Kidney tubule cell (primary cell): ENCODE measurements at places on chromosomes 3 and 15.

DNA sequence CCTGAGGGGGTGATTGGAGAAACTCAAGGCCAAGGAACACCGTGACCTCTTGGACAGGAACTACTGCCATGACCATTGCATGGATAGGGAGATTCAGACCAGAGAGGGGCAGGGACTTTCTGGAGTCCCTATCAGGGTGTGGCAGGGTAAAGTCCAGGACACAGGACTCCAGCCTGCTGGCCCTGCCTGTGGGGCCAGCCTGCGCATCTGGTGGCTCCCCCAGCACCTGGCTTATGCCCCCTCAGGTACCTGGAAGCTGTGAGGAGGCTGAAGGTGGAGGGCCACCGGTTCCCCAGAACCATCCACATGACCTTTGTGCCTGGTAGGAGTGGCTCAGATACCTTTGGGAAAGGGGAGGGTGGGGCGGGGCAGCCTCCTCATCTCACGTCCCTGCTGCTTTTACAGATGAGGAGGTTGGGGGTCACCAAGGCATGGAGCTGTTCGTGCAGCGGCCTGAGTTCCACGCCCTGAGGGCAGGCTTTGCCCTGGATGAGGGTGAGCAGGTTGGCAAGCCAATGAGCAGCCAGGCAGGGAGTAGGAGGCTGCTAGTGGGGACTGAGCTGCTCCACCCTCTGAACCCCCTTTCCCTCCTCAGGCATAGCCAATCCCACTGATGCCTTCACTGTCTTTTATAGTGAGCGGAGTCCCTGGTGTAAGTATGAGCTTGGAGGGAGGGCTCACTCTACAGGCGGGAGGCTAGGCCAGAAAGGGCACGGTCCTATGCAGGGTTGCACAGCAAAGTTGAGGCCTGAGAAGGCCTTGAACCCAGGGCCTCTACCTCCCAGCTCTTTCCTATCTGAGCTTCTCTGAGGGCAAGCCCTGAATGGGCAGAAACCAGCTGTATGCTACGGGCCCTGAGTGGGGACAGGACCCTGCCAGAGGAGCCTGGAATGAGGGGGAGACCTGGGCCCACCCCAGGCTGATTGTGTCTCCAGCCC lies 2.9 kb downstream of the ACY1 start:
- DNase-seq: no peak

GRCh38 chr3:75224412-75224811 lies 439.7 kb upstream of the FRG2C start:
- peak; percentile 8 for DNase-seq

- no peak for DNase-seq
Measured at GRCh38 chr3:100170486-100170885, 56.2 kb upstream of the FILIP1L start.

GRCh38 chr15:90364251-90364650 lies 12.2 kb downstream of the ZNF774 start:
- DNase-seq: peak; percentile 94

GRCh38 chr3:197591816-197592215 lies 36.0 kb upstream of the BDH1 start:
- DNase-seq: no peak

- no peak for DNase-seq
Measured at GRCh38 chr3:126961191-126961790, 21.6 kb upstream of the PLXNA1 start.

- no peak for DNase-seq
Measured at GRCh38 chr3:179045719-179046402, 25.7 kb downstream of the ZMAT3 start.

DNA sequence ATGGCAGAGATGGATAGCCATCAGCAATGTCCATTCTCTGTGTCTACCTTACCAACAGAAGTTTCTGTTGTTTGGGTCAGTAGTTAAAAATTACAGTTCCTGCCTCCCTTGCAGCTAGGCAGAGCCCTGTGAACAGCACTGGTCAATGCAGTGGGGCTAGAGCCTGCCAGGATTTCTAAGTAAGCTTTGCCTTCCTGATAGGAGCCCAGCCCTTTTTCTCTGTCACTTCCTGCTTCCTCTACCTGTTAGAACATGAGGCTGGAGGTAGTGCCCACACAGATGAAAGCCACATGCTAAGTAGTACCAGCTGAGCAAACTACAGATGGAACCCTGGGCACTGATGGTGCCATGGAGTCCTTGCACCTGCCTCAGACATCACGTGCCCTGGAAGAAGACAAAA lies 45.0 kb downstream of the MGLL start:
- DNase-seq: no peak

GRCh38 chr15:90765966-90766365 lies 48.8 kb downstream of the BLM start:
- no peak for DNase-seq

DNA sequence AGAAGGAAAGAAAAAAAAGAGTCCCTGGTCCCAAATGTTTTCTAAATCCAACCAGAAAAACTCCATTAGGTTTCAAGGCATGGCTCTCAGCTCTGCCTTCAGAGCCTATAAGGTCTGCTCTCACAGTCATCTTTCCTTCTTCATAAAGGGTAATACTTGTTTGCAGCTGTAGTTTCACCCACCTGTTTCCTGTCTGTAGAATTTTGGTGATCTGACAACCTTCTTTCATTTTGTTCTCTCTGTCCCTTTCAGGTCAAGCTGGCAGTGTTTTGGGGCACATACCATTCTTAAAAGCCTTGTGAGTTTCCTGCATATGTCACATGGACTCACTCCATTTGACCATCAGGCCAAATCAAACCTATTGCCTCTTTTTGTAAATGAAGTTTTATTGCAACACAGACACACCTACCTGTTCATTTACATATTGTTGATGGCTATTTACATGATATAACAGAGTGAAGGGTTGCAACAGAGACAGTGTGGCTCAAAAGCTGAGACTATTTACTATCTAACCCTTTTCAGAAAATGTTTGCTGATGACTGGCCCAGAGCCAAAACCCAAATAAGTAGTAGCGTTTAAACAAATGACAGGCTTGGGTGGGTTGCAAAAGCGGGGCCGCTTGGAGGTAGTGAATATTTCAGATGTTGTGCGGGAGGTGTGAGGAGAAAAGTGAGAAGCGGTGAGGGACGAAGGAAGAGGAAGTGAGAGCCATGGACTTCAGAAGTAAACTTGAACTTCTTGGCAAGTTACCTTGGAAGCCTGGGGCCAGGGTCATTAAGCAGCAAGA lies 292.7 kb upstream of the PROK2 start:
- DNase-seq: no peak

- DNase-seq: no peak
Measured at GRCh38 chr3:16504242-16504641, 9.3 kb downstream of the RFTN1 start.

DNA sequence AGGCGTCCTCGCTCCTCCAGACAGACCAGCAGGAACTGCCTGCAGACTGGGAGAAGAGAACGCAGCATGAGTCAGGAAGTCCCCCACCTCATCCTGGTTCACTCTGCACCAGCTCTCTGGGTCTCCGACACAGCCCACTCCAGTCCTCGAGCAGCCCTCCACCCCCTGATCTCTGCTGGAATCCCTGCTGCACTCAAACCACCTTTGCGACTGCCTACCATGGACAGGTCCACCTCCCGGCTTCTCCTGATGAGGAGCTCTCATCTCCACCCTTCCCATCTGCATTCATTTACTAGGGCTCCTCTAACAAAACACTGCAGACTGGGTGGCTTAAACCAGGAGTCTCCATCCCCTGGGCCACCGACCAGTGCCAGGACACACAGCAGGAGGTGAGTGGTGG lies 202.3 kb upstream of the IGF1R start:
- no peak for DNase-seq

GRCh38 chr3:98741121-98741716 lies 21.9 kb upstream of the ST3GAL6 start:
- DNase-seq: peak; percentile 62

- DNase-seq: peak; percentile 89
Measured at GRCh38 chr3:127612966-127613365, 14.8 kb downstream of the MCM2 start.

DNA sequence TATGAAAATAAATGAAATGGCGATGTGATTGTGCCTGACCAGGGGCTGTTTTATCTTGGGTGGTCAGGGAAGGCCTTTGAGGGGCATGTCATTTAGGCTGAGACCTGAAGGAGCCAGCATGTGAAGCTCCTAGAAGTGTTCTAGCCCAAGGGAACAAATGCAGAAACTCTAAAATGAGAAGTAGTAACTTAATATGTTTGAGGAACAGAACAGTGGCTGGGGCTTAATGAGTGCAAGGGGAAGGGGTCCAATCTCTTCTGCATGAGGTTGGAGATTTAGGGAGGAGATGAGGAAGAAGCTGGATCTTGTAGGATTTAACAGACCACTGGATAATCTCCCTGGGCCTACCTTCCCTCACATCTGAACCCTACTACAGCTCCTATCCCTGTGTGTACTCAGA lies 110.5 kb downstream of the AKAP13 start:
- DNase-seq: no peak

GRCh38 chr15:25717457-25718168 lies 145.5 kb downstream of the ATP10A start:
- DNase-seq: no peak

GRCh38 chr3:47000922-47001730 lies 21.7 kb downstream of the NBEAL2 start:
- no peak for DNase-seq

DNA sequence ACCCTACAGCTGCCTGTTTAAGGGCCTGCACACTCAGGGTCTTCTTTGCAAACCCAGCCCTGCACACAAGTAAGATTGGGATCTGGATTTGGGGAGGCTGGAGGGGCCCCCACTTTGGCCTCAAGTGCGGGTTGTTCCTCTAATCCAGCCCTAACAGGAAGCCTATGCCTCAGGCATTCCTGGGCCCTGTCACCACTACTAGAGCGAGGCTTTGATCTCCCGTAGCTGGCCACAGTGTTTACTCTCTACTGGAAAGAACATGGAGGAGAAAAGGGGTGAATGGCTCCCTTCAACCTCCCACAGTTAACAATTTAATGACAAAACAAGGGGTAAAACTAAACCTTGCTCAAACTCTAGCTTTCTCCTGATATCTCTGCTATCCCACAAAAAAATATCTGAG lies 48.4 kb downstream of the DZIP1L start:
- DNase-seq: no peak
